IMR-90 (cell line): ENCODE measurements at places on chromosomes 3 and 15. TPM values are rescaled to one million over a fixed set of nuclear protein-coding genes. Genes with fewer than 3 reads are reported as not detected.

- no peak for DNase-seq
These were observed 248.5 kb downstream of the PTPRG start for GRCh38 chr3:61809879-61810278.

Gene GPR176
- total RNA-seq = 194 and 246 TPM in 2 replicates

DNA sequence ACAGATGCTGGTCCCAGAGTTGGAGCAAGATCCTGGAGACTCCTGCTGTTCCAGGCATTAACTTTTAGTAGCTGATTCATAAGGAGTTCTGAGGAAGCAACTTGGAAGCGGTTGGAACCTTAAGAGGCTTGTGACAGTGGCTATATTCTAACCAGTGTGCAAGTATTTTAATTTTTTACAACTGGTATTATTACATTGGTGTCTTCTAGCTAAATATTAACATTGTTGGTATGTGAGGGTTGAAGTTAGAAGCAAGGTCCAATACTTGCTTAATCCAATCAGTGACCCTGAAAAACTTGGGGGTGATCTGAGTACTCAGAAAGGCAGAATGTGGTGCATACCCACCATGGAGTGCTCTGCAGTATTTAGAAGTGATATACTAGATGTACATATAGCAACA lies 1.5 kb upstream of the OR4F15 start:
- DNase-seq = no peak

GRCh38 chr15:50051811-50052419 lies 67.1 kb downstream of the ATP8B4 start:
- peak; percentile 91 for DNase-seq

Gene SH2D7
- total RNA-seq = not detected in 2 replicates

Gene SLTM
- total RNA-seq = 36.0 and 66.7 TPM in 2 replicates

DNA sequence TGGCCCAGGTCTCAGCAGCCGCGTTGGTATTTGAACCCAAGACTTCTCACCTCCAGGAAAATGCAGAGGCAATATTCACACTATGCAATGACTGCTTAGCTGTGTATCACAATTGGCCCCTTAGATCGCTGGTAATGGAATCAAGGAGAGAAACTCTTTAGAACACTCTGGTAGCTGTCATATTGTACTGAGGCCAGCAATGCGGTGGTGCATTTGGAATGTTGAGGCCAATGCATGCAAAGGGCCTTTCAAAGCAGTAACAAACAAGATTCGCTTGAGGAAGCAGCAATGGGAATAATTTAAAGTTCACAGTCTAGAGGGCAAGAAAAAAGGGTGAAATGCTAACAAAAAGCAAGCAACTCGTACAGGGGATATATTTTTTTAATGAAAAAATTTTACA lies 764.1 kb downstream of the GRM7 start:
- no peak for DNase-seq

- DNase-seq = no peak
These were observed 159.5 kb downstream of the C3orf70 start for GRCh38 chr3:184993394-184993793.

Gene PAK2
- total RNA-seq = 33.9 and 36.0 TPM in 2 replicates

DNA sequence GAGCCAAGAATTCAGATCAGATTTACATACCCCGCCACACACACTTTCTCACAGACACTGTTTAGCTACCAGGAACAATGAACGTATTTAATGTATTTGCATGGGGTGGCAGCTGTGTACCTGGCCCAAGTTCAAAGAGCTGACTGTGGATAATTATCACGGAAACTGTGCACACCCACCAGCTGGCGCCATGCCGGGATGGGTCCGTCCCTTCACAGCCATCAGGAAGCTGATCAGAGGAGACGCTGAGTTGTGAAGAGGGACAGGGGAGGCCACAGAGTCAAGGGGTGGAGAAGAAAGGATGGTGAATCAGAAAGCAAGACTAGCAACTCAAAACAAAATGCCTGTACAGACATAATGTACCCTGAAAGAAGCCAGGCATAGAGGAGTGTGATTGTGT lies 13.1 kb upstream of the PLA2G4D start:
- DNase-seq = no peak

- no peak for DNase-seq
These were observed 118.4 kb downstream of the FGF12 start for GRCh38 chr3:192608726-192609600.

DNA sequence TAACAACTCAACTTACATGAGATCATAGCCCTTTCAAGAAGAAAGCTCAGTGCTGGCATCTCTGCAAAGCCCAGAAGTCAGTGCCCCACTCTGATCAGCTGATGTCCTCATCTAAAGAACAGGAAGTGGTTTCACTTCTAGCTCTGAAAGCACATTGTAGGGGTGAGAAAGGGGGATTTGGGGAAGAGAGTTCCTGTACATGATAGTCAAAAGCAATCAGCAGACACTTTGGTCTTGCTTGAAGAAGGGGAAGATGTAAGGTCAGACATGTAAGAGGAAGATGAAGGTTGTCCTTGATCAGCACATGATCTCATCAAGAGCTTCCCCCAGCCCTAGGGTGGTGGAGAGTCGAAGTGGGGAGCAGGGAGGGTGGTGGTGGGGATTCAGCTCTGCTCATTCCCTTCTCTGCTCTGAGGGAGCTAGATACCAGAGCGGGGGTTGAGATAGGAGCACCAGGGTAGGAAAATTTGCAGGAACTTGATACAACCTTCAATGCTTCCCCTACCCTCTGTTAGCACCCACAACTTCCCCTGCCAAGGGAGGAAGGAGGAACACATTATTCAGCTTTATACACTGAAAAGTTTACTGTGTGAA lies 76.4 kb upstream of the ETV5 start:
- no peak for DNase-seq

DNA sequence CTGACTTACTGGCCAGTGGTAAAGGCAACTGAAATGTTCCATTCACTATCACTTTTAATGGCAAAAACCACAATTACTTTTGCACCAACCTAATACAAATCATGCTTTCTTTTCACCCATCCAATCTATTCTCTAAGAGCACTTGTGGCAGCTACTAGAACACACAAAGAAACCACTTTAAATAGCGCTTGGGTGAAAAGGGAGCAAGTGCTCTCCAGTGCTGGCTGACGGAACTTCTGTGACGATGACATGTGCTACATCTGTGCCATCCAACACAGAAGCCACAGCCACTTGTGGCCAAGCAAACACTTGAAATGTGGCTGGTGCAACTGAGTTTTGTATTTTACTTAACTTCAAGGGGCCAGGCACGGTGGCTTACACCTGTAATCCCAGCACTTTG lies 18.9 kb downstream of the SH3BP5 start:
- no peak for DNase-seq

GRCh38 chr3:17233398-17233800 lies 348.6 kb downstream of the PLCL2 start:
- peak; percentile 67 for DNase-seq

- no peak for DNase-seq
These were observed 747.4 kb upstream of the ARPP21 start for GRCh38 chr3:34891941-34892340.

Gene LSAMP
- 7.9 and 8.1 TPM in 2 replicates for total RNA-seq

DNA sequence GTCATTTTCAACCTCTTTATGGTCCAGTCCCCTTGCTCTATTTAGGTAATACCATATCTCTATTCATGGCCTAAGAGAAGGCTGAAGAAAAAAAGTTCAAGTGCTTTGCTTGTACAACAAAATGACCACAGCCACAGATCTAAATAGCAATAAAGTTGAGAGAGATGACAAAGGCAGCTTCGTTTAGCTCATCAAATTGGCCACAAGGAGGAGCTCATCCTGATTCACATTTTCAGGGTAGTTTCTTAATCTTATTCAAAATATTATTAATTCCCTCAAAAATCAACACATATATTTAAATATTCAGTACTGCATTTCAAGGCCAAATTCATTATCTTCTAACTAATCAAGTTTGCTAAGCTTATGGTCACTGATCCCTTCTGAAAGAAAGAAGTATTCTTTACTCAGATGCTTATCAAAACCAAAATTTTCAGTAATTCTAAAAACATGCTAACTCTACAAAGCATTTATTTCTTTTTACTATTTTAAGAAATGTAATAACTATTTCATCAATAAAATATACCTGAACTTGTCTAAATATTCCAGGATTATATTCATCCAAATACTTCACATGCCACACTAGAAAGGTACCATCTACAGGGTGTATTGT lies 85.5 kb downstream of the DMXL2 start:
- DNase-seq = peak; percentile 42

GRCh38 chr3:13292375-13292774 lies 127.7 kb downstream of the NUP210 start:
- no peak for DNase-seq

- no peak for DNase-seq
These were observed 90.1 kb downstream of the TMCO5A start for GRCh38 chr15:38024293-38025091.

DNA sequence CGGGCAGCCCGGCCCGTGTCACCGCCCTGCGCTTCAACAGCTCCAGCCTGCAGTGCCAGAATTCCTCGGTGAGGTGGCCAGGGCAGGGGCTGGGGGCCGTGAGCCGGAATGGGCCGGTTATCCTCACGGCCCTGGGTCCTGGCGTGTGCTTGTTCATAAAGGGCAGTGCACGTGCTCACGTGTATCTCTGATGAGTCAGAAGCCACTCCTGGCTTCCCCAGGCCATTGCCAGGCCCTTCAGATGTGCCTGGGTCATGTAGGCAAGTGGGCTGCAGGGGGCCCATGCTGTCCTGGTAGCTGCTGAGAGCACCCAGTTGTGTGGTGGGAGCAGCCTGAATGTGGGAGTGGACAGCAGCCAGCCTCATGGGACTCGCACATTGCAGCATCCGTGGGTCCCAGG lies 29.2 kb downstream of the PLXNA1 start:
- peak; percentile 5 for DNase-seq

Gene SUSD5
- 2.9 and 3.9 TPM in 2 replicates for total RNA-seq
